ENCODE measurements at places on chromosomes 2 and 18. TPM values are rescaled to one million over a fixed set of nuclear protein-coding genes. Genes with fewer than 3 reads are reported as not detected.

The POTEC gene
- total RNA-seq: not detected

The GKN1 gene
- not detected for total RNA-seq

The IKZF2 gene
- 15.5 TPM for total RNA-seq

The KATNAL2 gene
- total RNA-seq: 3.0 TPM

The PPIG gene
- total RNA-seq: 42.0 TPM

The MPP4 gene
- total RNA-seq: 2.9 TPM

The UGT1A9 gene
- not detected for total RNA-seq

The CYS1 gene
- 3.7 TPM for total RNA-seq

The DNAJC5G gene
- not detected for total RNA-seq

The FARSB gene
- total RNA-seq: 21.9 TPM

The ELMOD3 gene
- total RNA-seq: 11.7 TPM

The MYO7B gene
- 0.77 TPM for total RNA-seq

The XDH gene
- 2.2 TPM for total RNA-seq

The DAPL1 gene
- not detected for total RNA-seq

The UGT1A5 gene
- not detected for total RNA-seq

The PROKR1 gene
- not detected for total RNA-seq

The NCKAP5 gene
- 2.7 TPM for total RNA-seq

The CDK5R2 gene
- total RNA-seq: 1.1 TPM

The ATG16L1 gene
- total RNA-seq: 30.7 TPM

The GALNT14 gene
- 2.1 TPM for total RNA-seq

The EIPR1 gene
- total RNA-seq: 26.3 TPM

The HOXD13 gene
- total RNA-seq: not detected

The C1QL2 gene
- total RNA-seq: 0.20 TPM

The CACNB4 gene
- 2.9 TPM for total RNA-seq

The TTC32 gene
- 3.9 TPM for total RNA-seq

The PSD4 gene
- total RNA-seq: 2.6 TPM

The CCL20 gene
- total RNA-seq: not detected

The KLHL14 gene
- total RNA-seq: 0.43 TPM

The ZNF396 gene
- 1.4 TPM for total RNA-seq

The CD207 gene
- total RNA-seq: not detected

The SMAD2 gene
- total RNA-seq: 120 TPM

The UPP2 gene
- total RNA-seq: not detected

The KIAA2012 gene
- total RNA-seq: not detected

The LDLRAD4 gene
- 40.1 TPM for total RNA-seq
